ENCODE measurements at places on chromosomes 6 and 20.

DNA sequence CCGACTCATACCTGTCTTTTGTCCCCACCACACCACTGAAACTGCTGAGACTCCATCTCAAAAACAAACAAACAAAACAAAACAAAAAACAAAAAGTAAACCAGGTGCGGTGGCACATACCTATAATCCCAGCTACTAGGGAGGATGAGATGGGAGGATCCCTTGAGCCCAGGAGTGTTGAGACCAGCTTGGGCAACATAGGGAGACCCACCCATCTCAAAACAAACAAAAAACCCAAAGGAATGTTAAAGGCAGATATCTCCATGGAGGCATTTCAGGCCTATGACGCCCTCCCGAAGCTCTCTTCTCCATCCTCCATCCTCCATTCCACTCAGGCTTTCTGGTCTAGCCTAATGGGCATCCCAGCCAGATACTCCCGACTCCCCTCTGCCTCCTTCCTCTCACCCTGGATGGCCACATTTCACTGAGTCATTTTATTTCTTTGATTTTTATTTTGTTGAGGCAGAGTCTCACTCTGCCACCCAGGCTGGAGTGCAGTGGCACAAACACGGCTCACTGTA, 3.2 kb upstream of the SLC4A11 start:
- no peak for DNase-seq

DNA sequence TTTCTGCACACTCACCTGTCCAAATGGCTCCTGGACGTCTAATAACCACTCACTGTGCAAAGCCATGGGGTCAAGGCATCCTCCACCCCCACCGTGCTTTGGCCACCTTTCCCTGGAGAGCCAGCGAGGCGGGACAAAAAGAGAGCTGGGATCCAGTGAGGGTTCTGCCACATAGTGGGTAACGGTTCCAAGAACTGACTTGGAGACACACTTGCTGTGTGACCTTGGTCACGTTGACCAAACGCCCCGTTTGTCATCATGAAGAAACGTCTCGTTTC, 287.2 kb downstream of the TFAP2C start:
- no peak for DNase-seq

DNA sequence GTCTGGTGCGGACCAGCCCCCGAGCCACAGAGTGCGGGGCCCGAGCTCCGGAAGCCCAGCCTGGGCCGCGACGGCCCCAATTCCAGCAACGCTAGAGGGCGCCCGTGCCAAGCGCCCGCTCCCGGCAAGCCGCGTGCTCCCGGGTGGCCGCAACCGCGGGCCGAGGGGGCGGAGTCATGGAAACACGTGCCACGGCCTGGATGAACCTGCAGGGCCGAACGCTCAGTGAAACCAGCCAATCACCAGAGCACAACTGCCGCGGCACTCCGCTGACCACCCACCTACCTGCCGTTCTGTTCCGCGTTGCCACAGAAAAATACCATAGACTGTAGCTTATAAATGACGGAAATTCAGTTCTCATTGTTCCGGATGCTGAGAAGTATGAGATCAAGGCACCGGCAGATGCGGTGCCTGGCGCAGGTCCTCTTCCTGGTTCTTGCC, 85.7 kb upstream of the FOXC1 start:
- peak; percentile 42 for DNase-seq

DNA sequence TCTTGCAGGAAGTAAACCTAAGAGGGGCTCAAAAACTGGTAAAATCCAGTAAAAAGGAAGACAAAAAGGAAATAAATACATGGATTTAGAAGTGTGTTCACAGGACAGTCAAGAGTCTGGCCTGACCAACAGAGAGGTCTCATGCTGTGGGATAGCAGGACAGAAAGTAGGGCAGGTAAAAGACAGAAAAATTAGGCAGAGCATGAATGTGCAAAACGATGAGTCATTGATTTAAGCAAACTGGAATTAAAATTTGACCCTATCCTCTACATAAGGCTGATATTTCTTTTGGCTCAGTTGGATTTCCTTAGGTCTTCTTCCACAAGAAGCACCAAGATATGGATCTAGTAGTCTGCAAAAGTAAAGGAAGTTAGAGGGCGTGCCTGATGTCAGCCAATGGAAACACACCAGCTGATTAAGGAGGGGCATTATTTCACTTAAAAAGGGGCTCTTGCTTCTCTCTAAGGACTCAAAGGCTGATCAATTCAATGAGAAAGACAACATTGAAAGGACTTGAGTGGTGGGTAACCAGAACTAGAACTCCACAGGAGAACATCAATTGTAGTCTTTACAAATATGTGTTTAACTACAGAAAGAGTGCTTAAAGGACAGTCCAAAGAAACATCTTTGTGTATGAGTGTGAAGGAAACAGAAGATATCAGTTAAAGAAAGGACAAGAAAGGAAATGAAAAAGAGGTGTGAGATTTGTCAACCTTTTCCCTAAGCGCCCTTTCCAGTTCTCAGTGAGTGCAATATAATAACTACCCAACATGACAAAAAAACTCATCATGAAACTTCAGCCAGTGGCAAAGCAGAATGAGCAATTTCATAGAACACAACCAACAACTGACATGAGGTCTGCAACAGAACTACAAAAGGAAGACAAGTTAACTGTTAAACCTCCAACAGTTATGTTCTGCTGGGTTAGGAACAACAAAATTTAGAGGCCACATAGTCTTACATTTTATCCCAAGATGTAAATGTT, 19.4 kb upstream of the MYB start:
- DNase-seq = no peak

GRCh38 chr6:19834858-19835257, 2.3 kb upstream of the ID4 start:
- DNase-seq = no peak

GRCh38 chr20:56590888-56591287, 38.2 kb upstream of the TFAP2C start:
- no peak for DNase-seq

DNA sequence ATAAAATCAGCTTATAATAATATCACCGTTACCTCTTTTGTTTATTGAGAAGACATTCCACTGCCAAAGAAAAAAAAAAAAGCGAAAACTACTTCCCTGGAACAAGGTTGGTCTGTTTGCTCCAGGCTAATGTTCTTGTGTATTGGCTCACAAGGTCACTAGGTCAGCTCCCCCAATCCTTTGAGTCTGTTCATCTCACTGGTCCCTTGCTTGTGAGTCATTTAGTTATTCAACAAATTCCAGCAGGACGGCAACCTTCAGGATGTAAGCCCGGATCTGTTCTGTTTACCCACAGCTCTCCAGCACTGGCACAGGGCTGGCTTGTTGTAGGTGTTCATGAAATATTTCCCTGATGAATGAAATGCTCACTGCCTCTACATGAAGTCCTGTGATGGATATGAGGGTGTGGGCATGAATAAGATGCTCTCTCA, 3.3 kb downstream of the ARHGAP40 start:
- DNase-seq = no peak

Data from adrenal gland (tissue), 19 donors.